ENCODE measurements at places on chromosomes 7 and 10.

DNA sequence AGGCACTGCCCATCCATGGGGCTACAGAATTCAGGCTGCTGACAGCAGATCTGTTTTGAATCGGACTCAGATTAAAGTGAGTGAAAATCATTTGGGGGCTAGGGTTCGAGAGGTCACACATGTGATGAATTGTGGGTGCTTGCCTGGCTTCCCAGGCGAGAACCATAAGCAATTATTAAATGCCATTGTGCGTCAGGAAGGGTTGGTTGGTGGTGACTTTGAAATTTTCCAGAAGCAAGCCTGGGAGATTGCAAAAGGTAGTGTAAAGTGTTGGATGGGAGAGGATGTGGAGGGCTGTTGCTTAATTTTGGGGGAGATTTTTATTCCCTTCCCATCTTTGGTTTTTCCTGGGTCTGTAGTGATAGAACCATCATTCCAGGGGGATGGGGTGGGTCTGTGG, 34.6 kb downstream of the LRMDA start:
- DNase-seq: no peak

DNA sequence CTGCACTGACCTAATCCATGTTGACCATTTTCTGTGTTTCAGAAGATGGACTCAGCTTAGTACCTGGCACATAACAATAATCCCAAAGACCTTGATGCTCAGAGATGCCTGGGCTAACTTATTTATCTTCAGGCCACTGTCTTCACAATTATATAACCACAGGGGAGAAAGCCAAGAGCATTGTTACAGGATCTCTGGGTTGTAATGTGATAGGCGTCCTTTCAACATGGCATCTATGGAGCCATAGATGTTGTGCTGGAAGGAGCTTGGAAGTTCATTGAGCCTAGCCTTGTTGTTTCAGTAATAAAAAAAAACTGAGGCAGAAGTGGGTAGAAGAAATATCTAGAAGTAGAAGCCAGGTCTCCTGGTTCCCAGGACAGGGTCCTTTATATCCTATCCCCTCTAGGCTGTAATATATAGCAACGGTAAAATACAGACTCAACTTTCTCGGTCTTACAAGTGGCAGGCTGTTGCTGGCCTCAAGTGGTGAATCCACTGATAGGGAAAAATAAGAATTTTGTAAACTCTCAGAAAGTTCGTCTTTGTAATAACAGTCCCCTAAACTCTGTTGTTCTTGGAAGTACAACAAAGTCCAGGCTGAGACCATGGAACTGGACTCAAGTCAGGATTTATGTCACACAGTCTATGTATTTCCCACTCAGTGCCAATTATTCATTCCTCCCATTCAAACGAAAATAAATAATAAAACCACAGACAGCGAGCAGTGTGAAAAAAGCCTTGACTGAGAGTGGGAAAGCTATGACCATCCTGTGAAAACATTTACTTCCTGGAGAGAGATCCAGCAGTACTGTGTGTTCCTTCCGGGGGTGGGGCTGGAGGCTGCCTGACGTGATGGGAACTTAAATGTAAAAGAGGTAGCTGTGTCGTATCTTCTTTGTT, 277.6 kb downstream of the REEP3 start:
- peak; percentile 51 for DNase-seq

- DNase-seq: no peak
These were observed 56.6 kb upstream of the TRUB1 start for GRCh38 chr10:114881417-114881816.

DNA sequence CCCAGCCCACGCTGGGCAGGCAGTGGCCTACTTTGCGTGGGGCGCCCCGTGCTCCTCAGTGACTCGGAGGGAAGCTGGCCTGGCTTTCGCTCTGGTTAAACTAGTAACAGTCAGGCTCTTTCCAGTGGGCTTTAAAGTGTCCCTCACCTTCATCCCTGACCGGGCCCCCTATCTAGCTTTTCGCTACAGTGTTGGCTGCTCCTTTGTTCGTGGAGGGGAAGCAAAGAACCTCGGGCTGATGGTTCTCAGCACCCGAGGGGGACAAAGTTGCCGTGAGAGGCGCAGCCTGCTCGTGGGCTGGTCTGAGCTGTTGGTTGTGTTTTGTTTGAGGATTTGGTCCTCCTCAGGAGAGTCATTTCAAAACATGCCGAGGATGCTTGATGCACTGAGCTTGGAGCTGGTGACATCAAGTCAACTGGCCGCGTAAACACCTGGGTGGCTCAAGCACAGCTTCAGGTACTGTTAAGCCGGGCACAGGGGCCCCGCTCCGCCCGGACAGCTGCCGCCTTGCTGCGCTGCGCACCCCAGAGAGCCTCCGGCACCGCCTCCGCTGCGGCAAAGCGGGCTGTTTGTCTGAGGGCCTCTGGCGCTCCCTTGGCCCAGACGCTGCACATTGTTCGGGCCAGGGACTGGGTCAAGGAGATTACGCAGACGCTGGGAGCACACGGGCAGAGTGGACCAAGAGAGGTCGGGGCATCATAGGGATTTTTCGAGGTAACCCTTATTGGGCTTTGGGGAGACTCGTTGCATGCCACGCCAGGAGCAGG, 1.6 kb downstream of the DLX6 start:
- no peak for DNase-seq

- no peak for DNase-seq
These were observed 25.8 kb upstream of the FAM13C start for GRCh38 chr10:59387951-59388670.

- DNase-seq: no peak
These were observed 77.2 kb upstream of the CALCR start for GRCh38 chr7:93651603-93652159.

DNA sequence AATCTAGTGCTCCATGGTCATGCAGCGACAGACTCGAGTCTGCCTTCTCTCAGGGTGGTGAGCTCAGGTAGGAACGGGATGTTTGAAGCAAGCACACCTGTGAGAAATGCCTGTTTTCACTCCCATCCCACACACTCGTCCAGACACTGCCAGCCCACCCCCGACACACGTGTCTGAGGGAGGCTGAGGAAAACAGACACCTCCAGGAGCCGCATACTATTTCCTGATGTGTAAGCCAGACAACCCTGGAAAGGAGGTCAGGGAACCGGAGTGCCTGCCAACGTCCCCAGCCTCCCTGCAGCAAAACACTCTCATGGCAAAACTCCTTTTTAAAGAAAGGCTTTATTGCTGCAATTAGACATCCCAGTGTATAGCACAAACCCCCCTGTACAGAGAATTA, 80.2 kb downstream of the ALOX5 start:
- DNase-seq: no peak

DNA sequence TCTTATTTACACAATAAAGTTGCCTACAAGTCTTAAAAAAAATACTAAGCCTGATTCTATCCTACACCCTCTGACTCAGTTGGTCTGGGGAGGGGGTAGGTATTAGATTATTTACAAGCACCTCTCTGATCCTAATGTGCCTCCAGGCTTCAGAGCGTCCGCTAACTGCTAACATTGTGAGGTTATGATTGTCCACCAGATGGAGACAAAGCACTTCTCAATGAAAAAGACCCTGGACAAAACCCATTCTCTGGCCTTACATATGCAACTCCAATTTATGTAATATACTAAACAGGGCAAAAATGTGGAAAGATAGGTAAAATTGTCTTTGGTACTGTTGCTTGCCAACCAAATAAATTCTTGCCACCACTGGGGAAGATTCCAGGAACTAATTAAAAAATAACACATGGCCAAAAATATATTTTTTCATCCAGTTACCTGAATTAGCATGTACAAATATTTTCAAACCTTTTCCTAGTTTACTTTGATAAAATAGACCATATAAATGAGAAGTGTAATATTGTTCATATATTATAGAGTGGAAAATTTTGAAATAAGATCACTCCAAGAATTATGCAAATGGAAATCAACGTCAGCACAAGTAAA, 92.4 kb downstream of the KIF20B start:
- no peak for DNase-seq

DNA sequence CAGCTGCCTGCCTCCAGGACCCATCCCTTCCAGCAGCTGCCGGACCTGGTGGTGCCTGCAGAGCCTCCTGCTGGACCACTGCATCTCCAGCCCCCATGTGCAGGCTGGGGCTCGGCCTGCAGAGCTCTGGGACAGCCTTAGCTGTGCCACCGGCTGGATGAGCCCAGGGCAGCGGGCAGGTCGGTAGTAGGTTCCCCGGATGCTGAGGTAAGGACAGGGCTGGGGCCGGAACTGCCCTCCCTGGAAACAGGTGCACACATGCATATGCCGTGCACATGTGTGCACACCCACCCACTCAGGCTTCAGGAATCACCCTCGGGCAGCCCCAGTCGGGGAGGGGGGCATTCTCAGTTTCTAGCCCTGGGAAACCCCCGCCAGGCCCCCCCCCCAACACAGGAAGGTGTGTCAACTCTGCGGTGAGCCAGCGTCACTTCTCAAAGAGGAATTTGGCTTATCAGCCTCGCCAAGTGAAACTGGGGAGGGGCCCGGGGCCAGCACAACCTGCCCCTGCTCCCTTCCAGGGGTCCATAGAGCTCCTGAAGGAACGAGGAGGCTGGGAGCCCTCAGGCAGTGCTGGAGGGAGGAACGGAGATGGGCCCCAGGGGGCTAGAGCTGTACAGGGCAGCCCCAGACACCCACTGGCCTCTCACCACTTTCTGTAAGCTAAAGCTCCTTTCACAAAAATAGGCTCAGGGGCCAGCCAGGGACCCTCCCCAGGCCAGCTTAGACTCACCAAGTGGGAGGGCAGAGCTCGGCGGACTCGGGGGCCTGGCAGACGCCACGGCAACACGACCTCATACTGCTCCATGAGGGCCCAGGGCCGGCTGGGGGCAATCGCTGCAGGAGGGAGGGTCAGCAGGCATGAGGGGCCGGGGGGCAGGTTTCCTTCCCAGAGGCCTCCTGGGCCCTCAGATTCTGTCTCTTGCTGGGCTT, 1.7 kb downstream of the ADAM8 start:
- no peak for DNase-seq

GRCh38 chr7:143892527-143893300, 9.3 kb downstream of the TCAF1 start:
- DNase-seq: no peak

DNA sequence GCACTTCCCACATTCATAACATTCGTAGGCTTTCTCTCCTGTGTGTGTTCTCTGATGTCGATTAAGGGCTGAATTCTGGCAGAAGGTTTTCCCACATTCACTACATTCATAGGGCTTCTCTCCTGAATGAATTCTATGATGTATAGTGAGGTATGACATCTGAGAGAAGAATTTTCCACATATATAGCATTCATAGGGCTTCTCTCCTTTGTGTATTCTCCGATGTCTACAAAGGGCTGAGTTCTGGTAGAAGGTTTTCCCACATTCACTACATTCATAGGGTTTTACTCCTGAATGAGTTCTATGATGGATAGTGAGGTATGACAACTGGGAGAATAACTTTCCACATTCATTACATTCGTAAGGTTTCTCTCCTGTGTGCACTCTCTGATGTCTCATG, 15.6 kb downstream of the ZNF12 start:
- no peak for DNase-seq

GRCh38 chr7:137418841-137419240, 75.3 kb upstream of the PTN start:
- no peak for DNase-seq

GRCh38 chr7:32191305-32191704, 121.1 kb upstream of the PDE1C start:
- no peak for DNase-seq

- no peak for DNase-seq
These were observed 1.6 kb upstream of the ADARB2 start for GRCh38 chr10:1738950-1739349.

GRCh38 chr7:54813398-54813797, 54.4 kb upstream of the SEC61G start:
- DNase-seq: no peak

DNA sequence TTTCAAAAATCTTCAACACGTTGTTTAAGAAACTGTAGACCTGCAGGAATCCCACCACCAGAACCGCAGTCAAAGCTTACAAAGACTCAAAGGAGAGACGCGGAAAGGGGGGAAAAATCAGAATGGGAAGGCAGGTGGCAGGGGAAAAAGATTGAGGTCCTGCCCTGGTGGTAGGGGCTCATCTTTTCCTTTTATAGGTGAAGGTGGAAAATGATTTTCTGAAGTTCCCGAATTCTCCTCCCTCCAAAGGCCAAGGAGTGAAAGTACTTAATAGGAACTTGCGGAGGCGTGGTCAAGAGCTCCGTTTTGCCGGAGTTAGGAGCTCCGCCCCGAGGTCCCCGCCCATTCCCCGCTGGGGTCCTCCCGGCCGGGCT, 724 bp downstream of the BBIP1 start:
- DNase-seq: peak; percentile 87

DNA sequence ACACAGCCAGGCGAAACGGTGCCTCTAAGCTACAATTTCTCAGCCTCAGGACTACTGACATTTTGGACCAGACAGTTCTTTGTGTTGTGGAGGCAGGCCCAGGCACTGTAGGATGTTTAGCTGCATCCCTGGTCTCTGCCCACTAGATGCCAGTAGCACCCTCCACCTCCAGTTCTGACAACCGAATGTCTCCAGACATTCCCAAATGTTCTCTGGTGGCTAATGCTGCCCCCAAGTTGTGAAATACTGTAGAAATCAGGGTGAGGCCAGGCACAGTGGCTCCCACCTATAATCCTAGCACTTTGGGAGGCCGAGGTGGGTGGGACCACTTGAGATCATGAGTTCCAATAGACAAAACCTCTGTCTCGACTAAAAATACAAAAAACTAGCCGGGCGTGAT, 18.2 kb downstream of the HNRNPF start:
- DNase-seq: no peak

DNA sequence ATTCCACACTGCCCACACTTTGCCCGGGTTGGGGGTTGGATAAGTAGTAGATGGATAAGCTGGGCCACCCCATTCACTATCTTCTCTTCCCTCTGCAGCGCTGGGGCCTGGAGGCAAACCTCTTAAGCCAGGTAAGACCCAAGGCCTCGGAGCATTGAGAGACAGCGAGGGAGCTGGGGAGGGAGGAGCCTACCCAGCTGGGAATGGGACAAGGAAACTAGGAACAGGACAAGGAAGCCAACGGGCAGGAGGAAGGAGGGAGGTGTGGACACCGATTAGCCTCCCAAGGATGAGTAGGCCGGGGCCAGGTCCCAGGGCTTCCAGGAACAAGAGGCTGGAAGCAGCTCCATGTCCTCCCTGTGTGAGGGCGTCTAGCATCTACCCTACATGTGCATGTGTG, 9.6 kb downstream of the ELN start:
- DNase-seq: no peak

- no peak for DNase-seq
These were observed 38.0 kb downstream of the FOXI2 start for GRCh38 chr10:127774766-127775559.

Data from thoracic aorta (tissue), 2 donors.